ENCODE measurements at places on chromosomes 4 and X. TPM values are rescaled to one million over a fixed set of nuclear protein-coding genes. Genes with fewer than 3 reads are reported as not detected.

FRMD7 gene
- total RNA-seq = 0.21 TPM

SUPT20HL1 gene
- not detected for total RNA-seq

HOPX gene
- not detected for total RNA-seq

LRP2BP gene
- not detected for total RNA-seq

DNA sequence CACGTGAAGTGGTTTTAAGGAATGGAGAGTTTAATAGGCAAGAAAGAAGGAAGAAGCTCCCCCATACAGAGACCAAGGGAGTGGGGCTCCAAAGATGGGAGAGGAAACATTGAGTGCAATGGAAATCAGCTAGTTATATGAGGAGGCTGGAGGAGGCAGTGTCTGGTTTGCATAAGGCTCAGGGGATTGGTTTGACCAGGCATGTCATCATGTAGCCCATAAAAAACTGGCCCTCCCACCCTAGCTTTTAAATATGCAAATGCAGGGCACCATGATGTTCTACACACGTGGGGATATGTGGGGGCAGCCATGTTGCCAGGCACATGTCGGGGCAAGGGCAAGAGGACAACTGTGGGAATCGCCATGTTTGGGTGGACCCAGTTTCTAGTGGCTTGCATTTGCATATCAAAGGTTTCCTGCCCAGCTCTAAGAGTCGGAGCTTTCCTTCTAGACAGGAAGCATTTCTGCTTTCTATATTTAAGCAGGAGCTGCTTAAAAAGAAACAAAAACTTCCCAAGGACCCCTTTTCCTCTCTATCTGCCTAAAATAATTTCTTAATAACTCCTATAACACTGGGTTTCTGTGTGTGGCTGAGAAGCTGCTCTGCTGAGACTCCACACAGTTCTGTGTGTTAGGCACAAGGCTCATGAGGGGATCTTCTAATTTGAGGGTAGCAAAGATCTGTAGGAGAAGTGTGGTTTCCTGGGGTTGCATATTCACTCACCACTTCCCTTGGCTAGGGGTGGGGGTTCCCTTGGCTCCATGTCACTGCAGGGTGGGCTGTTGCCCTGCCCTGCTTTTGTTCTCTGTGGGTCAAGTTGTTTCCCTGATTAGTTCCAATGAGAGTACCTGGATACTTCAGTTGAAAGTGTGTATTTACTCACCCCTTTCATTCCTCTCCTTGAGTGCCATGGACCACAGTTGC lies 113.5 kb downstream of the VSIG4 start:
- H3K4me1 ChIP-seq = no peaks in the 10 kb centered on the region
- no peak for DNase-seq
- H3K4me3 ChIP-seq = no peak overlapping the region
- H3K27ac ChIP-seq = no peak overlapping the region
- H3K36me3 ChIP-seq = no peaks in the 10 kb centered on the region

- no peaks in the 10 kb centered on the region for H3K36me3 ChIP-seq
- no peak overlapping the region for H3K27ac ChIP-seq
- peaks cover 12% of the 10 kb centered on the region for H3K4me1 ChIP-seq
- H3K4me3 ChIP-seq = no peak overlapping the region
These were observed 126.6 kb downstream of the ASB9 start for GRCh38 chrX:15143050-15143824.

DNA sequence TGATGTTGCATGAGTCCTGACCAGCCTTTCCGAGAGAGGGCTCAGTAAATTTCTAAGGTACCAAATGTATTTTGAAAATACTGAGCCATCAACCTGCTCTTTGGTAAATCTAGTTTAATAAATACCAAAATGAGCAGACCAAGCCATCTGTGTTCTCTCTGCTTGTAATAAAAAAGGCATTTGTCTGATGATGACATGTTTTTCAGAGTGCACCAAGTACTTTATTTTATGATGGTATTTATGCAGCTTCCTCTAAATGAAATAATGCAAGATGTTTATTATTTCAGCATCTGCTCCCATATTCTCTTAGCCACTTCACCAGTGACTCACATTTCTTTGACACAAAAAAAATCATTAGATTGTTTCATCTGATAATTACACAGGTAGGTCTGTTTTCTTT lies 700.5 kb downstream of the TRIML1 start:
- H3K4me3 ChIP-seq = no peak overlapping the region
- H3K27ac ChIP-seq = no peak overlapping the region
- no peaks in the 10 kb centered on the region for H3K4me1 ChIP-seq
- no peaks in the 10 kb centered on the region for H3K36me3 ChIP-seq
- no peaks in the 10 kb centered on the region for H3K27me3 ChIP-seq
- DNase-seq = no peak

DNA sequence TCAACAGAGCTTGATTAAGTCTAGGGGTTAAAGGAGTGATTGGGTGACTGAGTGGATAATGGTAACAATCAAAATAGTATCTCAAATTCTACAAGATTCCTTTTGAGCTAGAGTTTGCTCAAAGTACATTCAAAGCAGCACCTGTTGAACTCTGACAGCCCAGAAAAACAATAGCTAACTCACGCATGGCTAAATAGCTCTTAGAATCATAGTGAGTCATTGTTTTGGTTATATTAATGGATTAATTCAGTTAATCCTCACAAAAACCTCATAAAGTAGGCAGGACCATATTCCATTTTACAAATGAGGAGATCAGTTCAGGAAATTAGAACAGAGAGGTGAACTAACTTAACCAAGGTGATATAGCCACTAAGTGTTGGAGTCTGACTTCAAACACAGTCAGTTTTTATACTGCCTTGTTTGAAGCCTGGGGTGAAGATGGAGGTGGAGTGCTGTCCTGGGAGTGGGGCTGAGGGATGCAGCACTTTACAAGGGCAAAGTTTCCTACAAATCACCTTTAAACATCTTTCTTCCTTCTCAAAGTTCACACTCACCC lies 35.9 kb upstream of the PPM1K start:
- no peaks in the 10 kb centered on the region for H3K36me3 ChIP-seq
- no peak for DNase-seq
- no peak overlapping the region for H3K27ac ChIP-seq
- H3K27me3 ChIP-seq = no peaks in the 10 kb centered on the region
- H3K4me1 ChIP-seq = no peaks in the 10 kb centered on the region

DNA sequence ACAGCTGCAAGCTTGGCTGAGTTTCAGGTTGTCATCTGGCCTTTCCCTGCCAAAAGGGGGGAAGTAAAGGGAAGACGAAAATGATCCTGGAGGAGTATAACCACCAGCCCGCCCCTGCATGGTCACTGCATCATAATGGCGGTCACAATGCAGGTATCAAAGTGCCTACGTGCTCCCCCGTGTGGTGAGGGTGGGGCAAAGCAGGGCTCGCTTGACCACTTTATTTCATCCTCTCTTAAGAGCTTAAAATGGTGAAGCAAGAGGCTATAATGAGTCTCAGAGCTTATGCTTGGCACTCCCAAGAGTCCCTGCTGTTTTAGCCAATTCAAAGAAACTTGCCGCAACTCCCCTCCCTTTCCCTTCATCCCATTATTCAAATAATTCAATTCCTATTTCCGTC lies 105.6 kb downstream of the APOOL start:
- no peak overlapping the region for H3K27ac ChIP-seq
- H3K4me1 ChIP-seq = no peaks in the 10 kb centered on the region
- no peak overlapping the region for H3K4me3 ChIP-seq
- no peaks in the 10 kb centered on the region for H3K27me3 ChIP-seq
- no peak for DNase-seq

DNA sequence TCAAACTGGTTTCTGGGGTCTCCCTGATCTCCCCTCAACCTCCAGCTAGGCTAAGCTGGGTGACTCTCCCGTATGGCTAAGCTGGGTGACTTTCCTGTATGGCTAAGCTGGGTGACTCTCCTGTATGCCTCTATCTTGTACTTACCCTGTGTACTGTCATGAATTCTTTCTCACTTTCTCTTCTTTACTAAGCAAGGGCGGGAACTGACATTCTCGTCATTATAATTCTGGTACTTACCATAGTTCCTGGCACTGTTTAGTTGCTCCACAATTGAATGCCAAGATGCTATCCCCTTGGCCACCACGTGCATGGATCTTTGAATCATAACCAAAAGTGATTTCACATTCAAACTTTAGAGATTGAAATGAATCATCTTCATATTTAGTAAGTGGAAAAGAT lies 8.8 kb downstream of the INTU start:
- H3K4me1 ChIP-seq = no peaks in the 10 kb centered on the region
- no peaks in the 10 kb centered on the region for H3K27me3 ChIP-seq
- peaks cover 17% of the 10 kb centered on the region for H3K36me3 ChIP-seq
- no peak for DNase-seq
- H3K27ac ChIP-seq = peak overlapping the region; percentile 78
- H3K4me3 ChIP-seq = no peak overlapping the region

GRCh38 chrX:39731735-39732134 lies 366.0 kb downstream of the BCOR start:
- no peak overlapping the region for H3K4me3 ChIP-seq
- H3K4me1 ChIP-seq = peaks cover 22% of the 10 kb centered on the region
- no peak for DNase-seq
- H3K36me3 ChIP-seq = no peaks in the 10 kb centered on the region

DNA sequence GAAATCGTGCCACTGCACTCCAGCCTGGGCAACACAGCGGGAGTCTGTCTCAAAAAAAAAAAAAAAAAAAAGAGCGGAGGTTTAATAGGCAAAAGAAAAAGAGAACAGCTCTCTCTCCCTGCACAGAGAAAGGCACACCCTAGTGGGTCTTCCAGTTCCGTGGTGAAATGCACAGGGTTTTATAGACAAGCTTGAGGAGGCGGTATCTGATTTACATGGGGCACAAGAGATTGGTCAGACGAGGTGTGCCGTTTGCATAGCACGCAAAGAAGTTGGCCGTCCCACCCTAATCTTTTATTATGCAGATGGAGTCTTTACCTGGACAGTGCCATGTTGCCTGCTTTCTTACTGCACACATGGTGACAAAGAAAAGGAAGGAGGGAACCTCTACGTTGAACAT lies 33.5 kb upstream of the REST start:
- no peak overlapping the region for H3K27ac ChIP-seq
- no peak overlapping the region for H3K4me3 ChIP-seq
- no peaks in the 10 kb centered on the region for H3K36me3 ChIP-seq
- no peak for DNase-seq

DNA sequence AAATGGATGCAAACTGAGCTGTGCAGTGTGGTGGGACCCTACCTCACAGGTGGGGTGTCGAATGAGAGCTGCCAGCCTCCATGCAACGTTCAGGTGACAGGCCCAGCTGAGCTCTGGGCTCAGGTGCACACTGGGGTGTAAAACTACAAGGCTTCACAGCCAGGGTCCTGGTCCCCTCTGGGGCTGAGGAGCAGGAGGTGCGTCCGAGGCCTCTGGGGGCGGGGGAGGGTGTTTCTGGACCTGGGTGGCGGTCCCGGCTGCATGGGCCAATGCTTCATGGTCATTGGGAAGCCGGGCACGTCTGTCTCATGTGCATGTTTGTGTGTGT lies 26.5 kb upstream of the SORCS2 start:
- H3K4me3 ChIP-seq = no peak overlapping the region
- no peak for DNase-seq
- H3K36me3 ChIP-seq = no peaks in the 10 kb centered on the region
- no peak overlapping the region for H3K27ac ChIP-seq

GRCh38 chr4:182688081-182688480 lies 229.1 kb downstream of the DCTD start:
- peaks cover 12% of the 10 kb centered on the region for H3K36me3 ChIP-seq
- H3K27ac ChIP-seq = no peak overlapping the region
- H3K4me1 ChIP-seq = peaks cover 12% of the 10 kb centered on the region
- H3K4me3 ChIP-seq = no peak overlapping the region

GRCh38 chrX:110167952-110168451 lies 149.9 kb downstream of the AMMECR1 start:
- no peaks in the 10 kb centered on the region for H3K4me1 ChIP-seq
- DNase-seq = peak; percentile 37
- H3K36me3 ChIP-seq = peaks cover 13% of the 10 kb centered on the region
- no peak overlapping the region for H3K27ac ChIP-seq

DNA sequence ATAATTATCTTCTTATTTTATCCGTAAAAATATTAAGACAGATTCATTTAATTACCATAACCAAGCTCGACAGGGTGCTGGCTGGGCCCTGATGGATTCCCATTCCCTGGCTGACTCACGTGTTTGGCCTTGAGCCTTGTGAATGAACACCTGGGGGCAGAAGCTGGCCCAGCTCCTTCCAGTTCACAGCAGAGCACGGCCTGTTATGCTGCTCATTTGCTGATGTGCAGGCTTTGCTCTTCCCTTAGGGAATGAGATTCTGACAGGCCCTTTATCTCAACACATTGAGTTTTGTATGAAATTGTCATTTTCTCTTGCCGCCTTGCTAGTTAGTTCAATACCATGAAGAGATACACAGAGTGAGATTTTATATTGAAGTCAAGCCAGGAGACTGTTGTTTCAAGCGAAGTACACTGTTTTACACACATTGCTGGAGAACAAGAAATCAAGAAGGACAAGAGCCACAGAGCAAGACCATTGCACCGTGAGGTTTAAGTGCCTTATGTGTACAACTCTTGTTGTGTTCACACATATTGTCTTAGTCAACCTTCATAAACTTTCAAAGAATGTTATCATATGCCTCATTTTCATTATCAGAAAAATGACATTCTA lies 1583.3 kb downstream of the STIM2 start:
- H3K27me3 ChIP-seq = no peaks in the 10 kb centered on the region
- no peaks in the 10 kb centered on the region for H3K36me3 ChIP-seq
- no peak overlapping the region for H3K27ac ChIP-seq
- DNase-seq = no peak
- H3K4me1 ChIP-seq = peaks cover 3% of the 10 kb centered on the region

GRCh38 chr4:21380861-21381260 lies 567.7 kb downstream of the KCNIP4 start:
- no peak overlapping the region for H3K4me3 ChIP-seq
- no peaks in the 10 kb centered on the region for H3K4me1 ChIP-seq
- H3K36me3 ChIP-seq = no peaks in the 10 kb centered on the region
- H3K27me3 ChIP-seq = peaks cover 21% of the 10 kb centered on the region
- no peak for DNase-seq

DNA sequence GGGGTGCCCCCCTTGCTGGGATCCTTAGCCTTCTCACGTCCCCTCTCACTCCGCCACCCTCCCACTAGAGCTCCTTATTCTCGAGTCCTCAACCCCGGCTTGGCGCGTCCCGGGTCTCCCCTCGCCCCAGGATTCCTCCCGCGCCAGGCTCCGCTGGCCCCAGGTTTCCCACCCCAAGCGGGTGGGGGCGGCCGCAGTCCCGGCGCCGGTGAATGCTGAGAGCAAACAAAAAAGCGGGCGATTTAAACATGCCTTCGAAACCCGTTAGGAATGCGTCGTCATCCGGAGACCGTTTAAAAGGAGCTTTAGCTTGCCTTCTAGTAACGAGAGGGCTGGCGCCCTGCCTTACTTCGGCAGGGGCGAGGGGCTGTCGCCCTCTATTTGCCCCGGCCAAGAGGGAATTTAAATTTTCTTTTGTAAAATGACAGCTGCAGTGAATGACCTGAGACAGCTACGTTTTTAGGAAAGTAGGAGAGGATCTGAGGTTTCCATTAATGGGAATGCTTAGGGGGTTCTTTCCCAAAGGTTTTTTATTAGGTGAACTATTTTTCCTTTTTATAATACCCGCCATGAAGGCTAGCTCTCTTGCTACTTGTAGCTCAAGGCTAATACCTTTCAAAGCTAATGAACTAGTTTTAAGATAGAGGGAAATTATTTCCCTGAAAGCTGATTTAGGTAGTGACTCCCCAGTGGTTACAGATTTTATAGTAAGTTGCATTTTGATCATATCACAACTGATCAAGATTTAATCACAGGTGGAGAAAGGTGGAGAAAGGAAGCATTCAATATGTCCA lies 3.1 kb downstream of the JADE1 start:
- peak overlapping the region; percentile 98 for H3K27ac ChIP-seq
- H3K36me3 ChIP-seq = peaks cover 2% of the 10 kb centered on the region
- peak overlapping the region; percentile 94 for H3K4me3 ChIP-seq
- no peak for DNase-seq

- H3K27ac ChIP-seq = no peak overlapping the region
- DNase-seq = no peak
- H3K36me3 ChIP-seq = peaks cover 28% of the 10 kb centered on the region
- peaks cover 37% of the 10 kb centered on the region for H3K4me1 ChIP-seq
- no peaks in the 10 kb centered on the region for H3K27me3 ChIP-seq
- no peak overlapping the region for H3K4me3 ChIP-seq
These were observed 8.0 kb downstream of the SFRP2 start for GRCh38 chr4:153780876-153781275.

All from neural crest cell (in vitro differentiated cells).